ENCODE measurements at places on chromosomes 5 and 9.

DNA sequence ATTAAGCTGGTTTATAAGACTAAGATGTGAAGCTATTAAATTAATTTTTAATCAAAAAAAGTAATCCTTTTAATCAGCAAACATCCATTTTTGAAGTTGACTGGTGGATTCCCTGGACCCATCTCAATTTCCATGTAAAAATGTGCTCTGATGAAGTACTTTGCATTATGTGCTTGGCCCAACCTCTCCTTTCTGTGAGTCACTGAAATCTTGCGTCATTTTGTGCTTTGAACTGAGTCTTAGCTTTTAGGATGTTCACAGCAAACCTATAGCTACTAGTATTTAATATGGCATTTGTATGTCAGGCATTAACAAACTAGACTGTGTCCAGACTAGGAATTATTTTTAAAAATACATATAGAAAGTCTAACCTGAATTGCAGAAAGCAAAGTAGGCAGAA, 55.0 kb upstream of the CDH12 start:
- DNase-seq: no peak
- H3K4me3 ChIP-seq: no peak overlapping the region
- no peak overlapping the region for H3K27ac ChIP-seq
- H3K4me1 ChIP-seq: no peaks in the 10 kb centered on the region
- H3K36me3 ChIP-seq: no peaks in the 10 kb centered on the region

GRCh38 chr5:123976379-123977033, 464.5 kb downstream of the CSNK1G3 start:
- no peak overlapping the region for H3K4me3 ChIP-seq
- no peaks in the 10 kb centered on the region for H3K27me3 ChIP-seq
- H3K36me3 ChIP-seq: peaks cover 9% of the 10 kb centered on the region
- peaks cover 39% of the 10 kb centered on the region for H3K4me1 ChIP-seq

DNA sequence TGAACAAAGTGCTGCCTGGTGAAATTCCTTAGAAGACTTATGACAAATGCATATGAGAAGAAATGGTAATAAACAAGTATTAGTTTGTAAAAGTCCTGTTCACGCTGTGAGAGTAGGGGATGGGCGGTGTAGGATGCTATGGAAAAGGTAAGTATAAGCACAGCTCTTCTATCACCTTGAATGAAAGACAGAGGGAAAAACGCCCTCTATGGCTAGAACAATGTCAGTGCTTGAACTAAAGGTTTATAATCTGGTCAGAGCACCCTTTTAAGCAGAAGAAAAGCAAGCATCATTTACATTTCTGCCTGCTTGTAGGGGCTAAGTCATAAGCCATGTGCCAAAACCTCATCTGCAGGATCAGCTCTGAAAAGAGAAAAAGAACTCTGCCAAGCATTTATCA, 115.2 kb downstream of the LHFPL2 start:
- H3K4me1 ChIP-seq: peaks cover 1% of the 10 kb centered on the region
- no peak overlapping the region for H3K27ac ChIP-seq
- DNase-seq: no peak
- H3K36me3 ChIP-seq: no peaks in the 10 kb centered on the region

DNA sequence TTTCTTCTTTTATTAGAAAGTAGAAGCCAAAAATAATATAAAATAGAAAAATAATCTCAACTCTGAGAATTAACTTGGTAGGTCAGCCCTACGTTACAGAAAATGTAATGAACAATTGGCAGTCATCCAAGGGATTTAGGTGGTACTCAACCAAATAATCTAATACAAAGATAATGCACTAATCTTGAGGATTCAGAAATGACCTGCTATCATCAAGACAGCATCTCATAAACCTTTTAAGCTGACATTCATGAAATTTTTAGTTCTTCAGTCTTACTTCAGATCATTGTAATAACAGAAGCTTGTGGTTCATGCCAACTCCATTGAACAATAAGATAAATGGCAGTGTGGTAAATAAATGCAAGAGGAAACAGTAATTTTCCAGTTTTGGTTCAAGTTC, 1058.0 kb downstream of the MAT2B start:
- no peaks in the 10 kb centered on the region for H3K36me3 ChIP-seq
- H3K27ac ChIP-seq: no peak overlapping the region
- H3K27me3 ChIP-seq: no peaks in the 10 kb centered on the region
- no peaks in the 10 kb centered on the region for H3K4me1 ChIP-seq
- no peak for DNase-seq
- H3K4me3 ChIP-seq: no peak overlapping the region

- H3K27me3 ChIP-seq: no peaks in the 10 kb centered on the region
- peaks cover 65% of the 10 kb centered on the region for H3K4me1 ChIP-seq
- peaks cover 50% of the 10 kb centered on the region for H3K36me3 ChIP-seq
- peak overlapping the region; percentile 98 for H3K27ac ChIP-seq
- DNase-seq: no peak
Measured at GRCh38 chr9:37002413-37003217, 31.5 kb downstream of the PAX5 start.

- peaks cover 11% of the 10 kb centered on the region for H3K4me1 ChIP-seq
- no peak overlapping the region for H3K27ac ChIP-seq
- no peak for DNase-seq
- no peaks in the 10 kb centered on the region for H3K27me3 ChIP-seq
- H3K4me3 ChIP-seq: no peak overlapping the region
Measured at GRCh38 chr5:159441441-159441840, 111.2 kb upstream of the IL12B start.

- H3K36me3 ChIP-seq: no peaks in the 10 kb centered on the region
- H3K4me1 ChIP-seq: no peaks in the 10 kb centered on the region
- H3K27me3 ChIP-seq: peaks cover 6% of the 10 kb centered on the region
- no peak for DNase-seq
- no peak overlapping the region for H3K27ac ChIP-seq
Measured at GRCh38 chr5:127723571-127723970, 20.4 kb downstream of the CCDC192 start.

DNA sequence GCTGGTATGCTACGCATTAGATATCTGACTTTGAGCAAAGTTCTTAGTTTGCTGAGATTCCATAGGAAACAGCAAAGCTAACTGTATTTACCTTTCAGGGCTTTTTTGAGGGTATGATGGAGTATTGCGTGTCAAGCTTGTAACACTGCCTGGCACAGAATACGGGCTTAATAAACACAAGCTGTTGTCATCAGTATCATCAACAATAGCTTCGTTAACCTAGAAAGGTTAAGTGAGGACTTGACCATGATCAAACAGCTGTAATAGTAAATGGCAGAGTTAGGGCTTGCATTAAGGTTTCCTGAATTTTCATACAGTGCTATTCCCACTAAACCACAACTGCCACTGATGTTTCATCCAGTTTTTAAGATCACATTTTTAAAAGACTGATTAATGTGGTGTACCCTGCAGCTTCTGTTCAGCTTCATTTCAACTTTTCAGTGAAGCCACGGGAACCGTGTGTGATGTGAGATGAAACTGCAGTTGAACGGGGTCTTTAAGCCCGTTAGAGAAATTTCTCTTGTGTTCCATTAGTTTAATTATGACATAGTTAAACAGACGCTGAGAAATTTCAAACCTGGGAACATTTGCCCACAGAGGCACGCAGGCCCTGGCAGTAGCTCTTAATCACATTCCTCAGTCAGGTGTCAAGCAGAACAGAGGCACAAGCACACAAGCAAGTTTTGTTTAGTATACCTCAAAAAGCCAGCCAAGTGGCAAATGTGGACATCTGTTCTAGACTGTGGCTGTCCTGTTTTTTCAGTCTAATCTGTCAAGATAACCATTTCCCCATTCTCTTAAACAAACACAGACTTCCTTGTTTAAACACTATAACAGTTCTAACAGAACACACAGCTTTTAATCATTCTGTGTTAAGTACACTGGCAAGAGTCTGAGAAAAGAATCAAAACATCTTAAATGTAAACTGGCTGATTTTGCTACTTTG, 147.1 kb downstream of the ZNF608 start:
- H3K4me3 ChIP-seq: no peak overlapping the region
- peak overlapping the region; percentile 59 for H3K27ac ChIP-seq
- peaks cover 14% of the 10 kb centered on the region for H3K4me1 ChIP-seq
- no peak for DNase-seq
- no peaks in the 10 kb centered on the region for H3K36me3 ChIP-seq
- no peaks in the 10 kb centered on the region for H3K27me3 ChIP-seq

- no peak overlapping the region for H3K4me3 ChIP-seq
- H3K27me3 ChIP-seq: peaks cover 5% of the 10 kb centered on the region
- no peaks in the 10 kb centered on the region for H3K36me3 ChIP-seq
- H3K27ac ChIP-seq: no peak overlapping the region
Measured at GRCh38 chr5:69525490-69525889, 32.9 kb downstream of the OCLN start.

GRCh38 chr9:114346146-114346545, 16.5 kb downstream of the ORM2 start:
- H3K36me3 ChIP-seq: peaks cover 78% of the 10 kb centered on the region
- no peak for DNase-seq
- no peak overlapping the region for H3K4me3 ChIP-seq
- H3K27me3 ChIP-seq: no peaks in the 10 kb centered on the region
- no peak overlapping the region for H3K27ac ChIP-seq

GRCh38 chr5:96247097-96247701, 185.8 kb downstream of the PCSK1 start:
- H3K27ac ChIP-seq: no peak overlapping the region
- H3K27me3 ChIP-seq: peaks cover 5% of the 10 kb centered on the region
- DNase-seq: no peak

DNA sequence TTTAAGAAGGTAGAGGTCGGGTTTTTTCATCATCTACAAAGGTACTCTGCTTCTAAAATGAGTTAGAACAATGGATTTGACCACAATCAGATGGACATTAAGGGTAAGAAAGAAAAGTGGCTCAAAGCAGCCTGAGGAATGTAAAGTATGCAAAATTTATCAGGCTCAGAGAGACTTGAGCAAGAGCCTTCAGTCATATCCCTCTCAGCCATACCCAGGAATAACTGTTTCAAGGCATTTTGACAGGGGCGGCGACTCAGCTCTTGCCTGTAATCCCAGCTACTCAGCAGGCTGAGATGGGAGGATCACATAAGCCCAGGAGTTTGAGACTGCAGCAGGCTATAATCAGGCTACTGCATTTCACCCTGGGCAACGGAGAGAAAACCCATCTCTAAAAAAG, 38.8 kb upstream of the ANXA2R start:
- no peaks in the 10 kb centered on the region for H3K27me3 ChIP-seq
- H3K36me3 ChIP-seq: peaks cover 32% of the 10 kb centered on the region
- no peak for DNase-seq
- peaks cover 26% of the 10 kb centered on the region for H3K4me1 ChIP-seq
- no peak overlapping the region for H3K4me3 ChIP-seq

GRCh38 chr9:36846621-36847020, 187.4 kb downstream of the PAX5 start:
- H3K4me3 ChIP-seq: no peak overlapping the region
- H3K36me3 ChIP-seq: peaks cover 35% of the 10 kb centered on the region
- peak overlapping the region; percentile 75 for H3K27ac ChIP-seq
- H3K4me1 ChIP-seq: peaks cover 34% of the 10 kb centered on the region
- DNase-seq: no peak

GRCh38 chr9:109729513-109729912, 50.5 kb upstream of the PALM2AKAP2 start:
- no peak overlapping the region for H3K4me3 ChIP-seq
- DNase-seq: no peak
- peaks cover 8% of the 10 kb centered on the region for H3K27me3 ChIP-seq
- H3K27ac ChIP-seq: no peak overlapping the region
- no peaks in the 10 kb centered on the region for H3K4me1 ChIP-seq

DNA sequence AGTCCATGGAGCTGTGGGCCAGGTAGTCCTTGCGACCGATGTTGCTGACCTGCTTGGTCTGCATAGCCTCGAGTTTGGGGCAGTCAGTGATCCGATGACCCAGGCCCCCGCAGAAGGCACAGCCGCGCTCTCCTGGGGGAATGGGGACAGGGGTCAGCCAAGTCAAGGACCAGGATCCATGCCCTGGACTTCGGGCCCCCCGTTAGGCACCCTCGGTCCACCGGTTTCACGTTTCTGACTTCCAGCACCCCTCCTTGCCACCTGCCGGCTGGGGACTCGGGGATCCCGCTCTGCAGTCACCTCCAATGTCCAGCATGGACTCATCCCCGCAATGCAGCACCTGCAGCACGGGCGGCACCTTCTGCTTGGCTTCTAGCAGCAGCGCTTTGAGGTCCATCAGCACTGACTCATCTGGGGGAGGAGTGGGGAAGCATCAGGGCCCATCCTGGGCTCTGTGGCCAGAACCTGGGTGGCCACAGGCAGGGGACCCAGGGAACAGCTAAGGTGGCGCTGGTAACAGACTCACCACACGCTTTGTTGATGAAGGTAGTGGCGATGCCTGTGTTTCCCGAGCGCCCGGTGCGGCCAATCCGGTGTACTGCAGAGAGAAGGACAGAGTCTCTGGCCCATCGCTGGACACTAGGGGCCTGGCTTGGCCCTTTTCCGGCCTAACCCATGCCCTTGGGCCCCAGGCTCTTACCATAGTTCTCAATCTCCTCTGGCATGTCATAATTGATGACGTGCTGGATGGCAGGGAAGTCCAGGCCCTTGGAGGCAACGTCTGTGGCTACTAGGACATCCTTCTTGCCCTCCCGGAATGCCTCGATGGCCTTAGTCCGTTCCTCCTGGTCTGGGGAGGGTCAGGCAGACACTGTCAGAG, 2.4 kb upstream of the DOK3 start:
- DNase-seq: no peak
- H3K4me1 ChIP-seq: peaks cover 87% of the 10 kb centered on the region
- no peak overlapping the region for H3K4me3 ChIP-seq
- peaks cover 65% of the 10 kb centered on the region for H3K36me3 ChIP-seq

- H3K4me1 ChIP-seq: no peaks in the 10 kb centered on the region
- H3K27ac ChIP-seq: no peak overlapping the region
- H3K27me3 ChIP-seq: no peaks in the 10 kb centered on the region
- no peak for DNase-seq
- H3K36me3 ChIP-seq: no peaks in the 10 kb centered on the region
- H3K4me3 ChIP-seq: no peak overlapping the region
Measured at GRCh38 chr9:12631866-12632265, 61.3 kb upstream of the TYRP1 start.

DNA sequence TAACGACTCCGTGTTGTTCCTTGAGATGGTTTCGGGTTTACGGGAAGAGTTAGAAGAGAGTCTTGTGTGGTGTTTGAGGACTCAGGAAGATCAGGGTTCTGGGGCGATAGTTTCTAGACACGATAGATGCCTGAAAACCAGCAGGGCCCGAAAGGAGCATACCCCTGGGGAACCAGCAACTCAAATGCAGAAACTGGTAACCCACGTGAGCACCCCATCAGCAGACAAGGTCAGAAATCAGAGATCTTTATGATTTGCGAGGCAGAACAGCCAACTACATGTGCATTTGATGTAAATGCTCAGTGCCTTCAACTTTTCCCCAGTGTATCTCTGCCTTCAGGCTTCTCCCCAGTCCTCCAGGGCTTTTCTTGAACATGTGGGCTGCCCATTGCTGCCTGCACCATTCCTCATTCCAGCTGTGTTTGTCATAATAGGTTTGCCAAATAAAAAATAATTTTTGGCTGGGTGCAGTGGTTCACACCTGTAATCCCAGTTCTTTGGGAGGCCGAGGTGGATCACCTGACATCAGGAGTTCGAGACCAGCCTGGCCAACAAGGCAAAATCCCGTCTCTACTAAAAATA, 75.1 kb downstream of the BASP1 start:
- H3K27me3 ChIP-seq: no peaks in the 10 kb centered on the region
- no peak overlapping the region for H3K27ac ChIP-seq
- no peak for DNase-seq
- no peak overlapping the region for H3K4me3 ChIP-seq
- peaks cover 6% of the 10 kb centered on the region for H3K36me3 ChIP-seq

Data from stimulated activated naive B cell treated with anti-CD40 and anti-IgM and Interleukin-4, amounts not matched to agents 10 μg/mL and 1 μg/mL and 100 μg/mL, for 72 hours (primary cell).